ENCODE measurements at places on chromosomes 5 and 9.

DNA sequence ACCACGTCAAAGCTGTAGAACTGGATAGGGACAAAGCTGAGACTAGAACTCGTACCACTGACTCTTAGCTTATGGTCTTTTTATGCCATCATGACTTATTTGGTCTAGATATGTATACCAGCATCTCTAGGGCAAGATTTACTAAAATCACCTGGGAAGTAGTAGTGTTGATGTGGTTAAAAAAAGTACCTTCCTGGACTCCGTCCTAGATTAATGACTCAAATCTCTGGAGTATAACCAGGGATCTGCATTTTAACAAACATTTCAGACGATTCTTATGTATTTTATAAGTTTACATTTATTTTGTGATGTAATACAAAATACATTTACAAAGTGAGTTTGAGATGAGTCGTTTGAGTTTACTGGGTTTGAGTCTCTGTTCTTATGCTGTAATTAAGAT, 68.7 kb downstream of the ARHGAP26 start:
- DNase-seq = no peak

GRCh38 chr9:71858812-71859211, 52.2 kb downstream of the ABHD17B start:
- DNase-seq = no peak

GRCh38 chr9:136258786-136259516, 13.3 kb upstream of the QSOX2 start:
- DNase-seq = no peak

DNA sequence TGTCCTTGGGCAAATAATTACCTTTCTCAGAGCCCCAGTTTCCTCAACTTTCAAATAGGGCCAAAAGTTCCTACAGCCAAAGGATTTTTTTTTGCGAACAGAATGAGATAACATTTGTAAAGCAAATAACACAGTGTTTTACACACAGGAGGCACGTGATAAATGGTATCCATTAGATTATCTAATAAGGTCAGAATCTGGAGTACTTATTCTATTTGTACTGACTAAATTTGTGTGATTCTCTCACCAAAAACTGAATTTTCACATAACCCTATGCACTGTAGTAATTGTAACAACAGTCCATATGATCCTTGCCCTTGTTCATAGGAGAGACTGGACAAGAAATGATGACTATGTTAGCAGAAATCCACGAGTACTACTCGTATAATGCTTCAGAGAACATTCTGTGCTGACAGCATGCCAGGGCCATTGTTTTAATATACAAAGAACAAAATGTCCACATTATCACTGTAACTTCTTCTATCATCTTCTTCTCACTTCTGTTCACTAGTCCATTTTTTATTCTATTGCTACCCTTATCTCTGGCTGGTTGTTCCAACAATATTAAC, 13.9 kb upstream of the FEM1C start:
- no peak for DNase-seq

DNA sequence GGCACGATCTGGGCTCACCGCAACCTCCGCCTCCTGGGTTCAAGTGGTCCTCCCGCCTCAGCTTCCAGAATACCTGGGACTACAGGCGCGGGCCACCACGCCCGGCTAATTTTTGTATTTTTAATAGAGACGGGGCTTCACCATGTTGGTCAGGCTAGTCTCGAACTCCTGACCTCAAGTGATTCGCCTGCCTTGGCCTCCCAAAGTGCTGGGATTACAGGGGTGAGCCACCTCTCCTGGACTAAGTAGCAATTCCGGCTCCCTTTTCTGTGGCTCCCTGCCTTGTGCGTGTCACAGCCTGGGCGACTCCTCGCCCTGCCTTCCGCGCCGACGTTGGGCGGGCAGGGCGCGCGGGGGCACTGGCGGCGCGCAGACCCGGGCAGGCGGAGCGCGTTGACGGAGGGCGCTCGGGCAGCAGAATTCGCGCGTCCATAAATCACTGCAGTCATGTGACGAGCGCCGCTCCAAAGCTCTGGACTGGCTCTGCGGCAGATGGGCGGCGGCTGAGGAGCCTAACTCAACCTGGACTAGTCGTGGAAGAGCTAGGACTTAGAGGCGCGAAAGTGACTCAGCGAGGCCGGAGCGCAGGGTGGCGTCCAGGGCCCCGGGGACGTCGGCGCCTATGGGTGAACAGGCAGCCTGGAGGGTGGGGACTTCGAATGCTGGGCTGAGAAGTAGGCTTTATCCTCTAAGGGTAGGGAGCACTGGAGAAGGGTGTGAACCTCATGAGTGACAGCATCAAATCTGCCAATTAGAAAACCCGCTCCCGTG, 1.4 kb upstream of the CIZ1 start:
- peak; percentile 79 for DNase-seq

DNA sequence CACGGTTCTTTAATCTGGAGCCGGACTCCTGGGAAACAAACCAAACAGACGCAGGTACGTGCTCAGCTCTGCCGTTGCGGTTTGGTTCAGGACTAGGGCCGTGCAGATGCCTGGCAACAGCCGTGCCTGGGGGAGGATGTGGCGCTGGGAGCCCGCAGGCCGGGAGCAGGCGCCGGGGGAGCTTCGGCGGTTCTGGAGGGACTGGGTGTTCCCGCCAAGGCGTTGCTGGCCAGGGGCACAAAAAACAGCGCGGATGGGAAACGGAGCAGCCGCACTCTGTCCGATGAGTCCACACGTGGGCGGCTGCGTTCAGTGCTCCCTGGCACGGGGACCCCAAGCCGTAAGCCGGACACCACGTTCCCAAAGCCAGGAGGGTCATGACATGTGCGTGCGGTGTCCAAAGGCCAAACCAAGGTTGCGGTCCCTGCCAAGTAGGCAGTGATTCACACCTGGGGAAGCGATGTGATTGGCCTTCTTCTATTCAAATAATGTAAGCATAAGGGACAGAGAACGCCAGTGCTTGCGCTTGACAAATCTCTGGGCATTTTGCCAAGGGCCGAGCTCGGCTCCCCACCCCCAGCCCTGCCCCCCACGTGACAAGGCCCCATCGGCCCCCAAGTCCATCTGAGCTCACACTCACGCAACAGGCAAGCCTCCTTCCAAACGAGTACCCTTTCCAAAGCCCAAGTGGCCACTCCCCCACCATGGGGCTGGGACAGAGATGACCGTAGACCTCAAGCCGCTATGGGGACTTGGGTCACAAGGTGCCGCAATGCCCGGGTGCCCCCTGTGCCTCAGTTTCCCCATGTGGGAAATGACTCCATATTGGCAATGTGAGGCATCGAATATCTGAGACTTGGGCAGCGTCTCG, 49.7 kb upstream of the NKD2 start:
- DNase-seq = no peak

GRCh38 chr5:37211661-37212060, 37.5 kb downstream of the CPLANE1 start:
- no peak for DNase-seq

- no peak for DNase-seq
Observed at GRCh38 chr5:43563321-43563720, 6.4 kb upstream of the PAIP1 start.

DNA sequence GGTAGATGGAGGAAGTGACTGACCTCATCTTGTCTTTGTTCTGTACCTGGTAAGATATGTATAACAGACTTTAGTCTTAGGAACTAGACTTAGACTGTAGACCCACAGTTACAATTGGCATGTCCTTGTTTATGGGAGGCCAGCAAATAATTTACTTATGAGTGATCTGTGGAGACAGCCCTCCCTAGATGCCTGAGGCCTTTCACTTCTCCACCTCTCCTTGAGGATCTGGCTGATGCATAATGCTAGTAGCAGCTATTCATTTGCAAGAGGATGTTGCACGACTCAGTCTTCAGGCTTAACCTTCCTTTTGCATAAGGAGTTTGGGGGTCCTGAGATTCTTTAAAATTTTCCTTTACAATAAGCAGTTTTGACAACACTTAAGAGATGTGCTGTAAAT, 100.7 kb downstream of the YTHDC2 start:
- DNase-seq = no peak

DNA sequence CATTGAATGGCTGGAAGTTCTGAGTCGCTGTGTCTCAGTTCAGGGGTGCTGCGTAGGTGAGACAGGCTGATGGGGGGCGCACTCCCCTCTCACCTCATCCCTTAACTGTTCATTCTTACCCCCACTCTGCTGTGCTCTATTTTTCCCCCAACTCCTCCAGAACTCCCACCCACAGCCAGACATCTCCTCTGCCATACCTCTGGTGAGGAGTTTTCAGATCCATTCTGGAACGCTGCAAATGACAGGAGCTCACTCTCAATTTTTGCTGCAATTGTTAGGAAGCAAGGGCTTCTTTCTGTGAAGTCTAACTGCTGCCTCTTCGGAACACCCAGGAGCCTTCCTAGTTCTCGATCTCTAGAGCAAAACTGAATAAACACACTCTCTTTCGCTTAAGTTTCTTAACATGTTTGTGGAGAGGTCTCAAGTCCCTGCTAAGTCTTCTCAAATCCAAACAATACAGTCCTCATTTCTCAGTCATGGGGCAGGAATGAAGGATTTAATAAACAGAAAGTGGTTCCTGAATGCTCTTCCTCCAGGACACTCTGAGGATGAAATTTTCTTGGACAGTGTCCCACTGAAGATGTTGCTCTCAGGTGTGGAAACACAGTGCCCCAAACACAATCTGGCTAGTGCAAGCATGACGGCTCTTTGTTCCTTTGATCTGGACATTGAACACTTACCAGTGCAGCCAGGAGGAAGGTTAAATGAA, 387.7 kb downstream of the KDM4C start:
- DNase-seq = no peak

DNA sequence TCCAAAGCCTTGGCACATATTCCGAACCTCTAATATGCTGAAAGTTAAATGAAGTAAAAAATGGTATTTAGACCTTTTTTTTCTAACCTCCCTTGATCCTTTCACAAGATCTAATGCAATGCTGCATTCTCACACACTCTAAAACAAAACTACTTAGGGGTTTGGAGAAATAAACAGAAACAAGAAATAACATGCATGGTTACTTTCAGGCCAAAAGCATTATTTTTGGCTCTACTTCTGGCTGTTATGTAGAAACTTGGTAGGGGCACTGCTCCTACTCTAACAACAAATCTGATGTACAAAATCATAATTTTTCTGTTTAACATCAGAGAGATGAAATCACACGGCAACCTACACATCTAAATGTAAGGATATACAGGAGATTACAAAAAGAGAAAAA, 51.2 kb downstream of the CHD1 start:
- no peak for DNase-seq

DNA sequence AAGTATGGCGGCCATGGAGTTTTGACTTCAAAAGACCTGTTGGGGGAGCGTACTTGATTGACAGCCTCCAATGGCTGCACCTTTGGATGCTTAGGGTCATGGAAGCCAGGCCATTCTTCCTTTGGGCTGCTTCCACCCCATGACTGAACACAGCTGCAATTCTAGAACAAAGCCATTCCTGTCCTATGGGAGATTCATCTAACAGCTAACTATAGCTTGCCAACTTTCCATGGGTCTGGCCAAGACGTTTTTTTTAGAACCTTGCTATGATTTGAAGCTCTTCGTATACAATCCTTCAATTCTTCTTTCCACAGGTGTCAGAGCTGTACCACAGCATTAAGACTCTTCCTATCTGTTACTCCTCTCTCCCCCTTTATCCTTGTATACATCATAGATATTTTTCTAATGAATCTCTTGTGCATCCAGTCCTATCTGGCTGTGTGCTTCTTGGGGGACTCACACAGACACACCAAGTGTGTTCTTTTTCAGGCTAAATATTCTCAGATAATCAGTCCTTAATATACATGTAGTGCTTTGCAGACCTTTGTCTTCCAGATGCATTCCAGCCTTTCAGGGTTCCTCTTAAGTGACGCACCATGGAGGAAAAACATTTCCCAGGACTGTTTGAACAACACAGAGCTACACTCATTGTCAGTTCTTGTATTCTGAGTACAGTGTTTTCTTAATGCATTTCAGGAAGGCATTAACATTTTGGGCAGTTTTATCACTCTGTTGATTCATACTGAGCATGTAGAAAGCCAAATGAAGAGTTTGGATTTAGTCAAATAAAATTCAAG, 198.9 kb downstream of the TAF11L14 start:
- no peak for DNase-seq

DNA sequence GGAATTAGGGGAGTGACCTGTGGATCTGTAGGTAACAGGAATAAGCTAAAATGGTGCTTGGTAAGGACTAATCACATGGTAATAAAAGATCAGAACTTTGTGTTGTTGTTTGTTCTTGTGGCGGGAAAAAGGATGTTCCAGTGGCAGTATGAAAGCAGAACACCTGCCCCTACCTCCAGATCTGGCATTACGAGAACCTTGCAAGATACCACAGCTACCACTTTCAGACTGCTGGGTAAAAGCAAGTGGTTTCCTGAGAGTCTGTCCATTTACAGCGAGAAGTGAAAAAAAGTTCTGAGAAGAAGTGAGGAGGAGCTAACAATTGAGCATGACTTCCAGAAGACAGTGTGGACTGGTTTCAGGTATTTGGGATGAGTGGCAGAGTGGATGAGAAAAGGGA, 252.5 kb downstream of the TLE4 start:
- DNase-seq = no peak

GRCh38 chr5:151819830-151820229, 48.1 kb downstream of the G3BP1 start:
- no peak for DNase-seq

GRCh38 chr9:135476561-135477355, 2.8 kb upstream of the PPP1R26 start:
- no peak for DNase-seq

DNA sequence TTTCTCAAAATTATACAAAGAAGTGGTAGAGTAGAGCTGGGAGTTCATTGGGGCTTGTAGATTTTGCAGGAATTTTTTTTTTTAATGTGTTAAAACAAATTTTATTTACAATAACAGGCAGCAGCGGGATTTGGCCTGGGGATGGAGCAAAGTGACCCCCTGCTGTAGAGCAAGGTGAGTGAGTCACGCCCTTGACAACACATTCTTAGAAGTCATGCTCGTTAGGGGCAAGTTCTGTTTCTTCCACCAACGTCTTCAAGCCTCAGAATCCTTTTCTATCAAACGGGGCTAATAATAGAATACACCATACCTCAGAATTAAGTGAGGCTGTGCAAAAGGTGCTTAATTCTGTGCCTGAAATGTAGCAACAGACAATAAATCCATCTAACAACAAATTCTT, 1.1 kb upstream of the ANKDD1B start:
- DNase-seq = no peak

DNA sequence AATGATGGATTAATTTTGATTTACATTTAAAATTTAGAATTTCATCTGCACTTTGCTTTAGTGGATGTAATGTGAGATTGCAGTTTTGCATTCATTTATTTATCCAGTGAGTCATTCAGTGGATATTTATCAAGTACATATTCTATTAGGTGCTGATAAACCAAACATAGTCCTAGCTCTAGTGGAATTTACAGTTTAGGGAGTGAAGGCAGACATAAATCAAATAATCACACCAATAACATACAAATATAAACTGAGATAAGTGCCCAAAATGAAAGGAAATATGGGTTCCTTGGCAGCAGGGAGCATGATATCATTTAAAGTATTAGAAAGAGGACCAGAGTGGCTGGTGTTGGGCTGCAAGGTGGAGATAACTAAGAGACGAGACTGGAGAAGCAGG, 14.7 kb upstream of the NIPBL start:
- DNase-seq = no peak
